ENCODE measurements at places on chromosomes 16 and 17.

DNA sequence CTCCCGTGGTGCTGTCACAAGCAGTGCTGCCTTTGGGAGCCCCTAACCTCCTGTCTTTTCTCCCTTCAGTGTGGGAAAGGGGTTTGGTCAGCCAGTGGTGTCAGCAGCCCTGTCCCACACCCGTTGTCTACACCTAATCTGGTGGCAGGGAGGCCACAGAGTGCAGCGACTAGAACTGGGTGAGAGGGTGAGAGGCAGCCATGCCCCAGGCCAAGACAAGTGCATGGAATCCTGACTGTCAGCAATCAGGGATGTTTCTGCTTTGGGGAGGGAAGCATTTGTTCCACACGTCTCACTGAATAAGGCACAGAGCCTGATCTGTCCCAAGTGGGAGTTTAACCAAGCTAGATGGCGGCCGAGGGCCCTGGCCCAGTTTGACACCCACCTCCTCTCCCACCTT is 1.4 kb upstream of the ZNF267 start:
- DNase-seq = no peak

DNA sequence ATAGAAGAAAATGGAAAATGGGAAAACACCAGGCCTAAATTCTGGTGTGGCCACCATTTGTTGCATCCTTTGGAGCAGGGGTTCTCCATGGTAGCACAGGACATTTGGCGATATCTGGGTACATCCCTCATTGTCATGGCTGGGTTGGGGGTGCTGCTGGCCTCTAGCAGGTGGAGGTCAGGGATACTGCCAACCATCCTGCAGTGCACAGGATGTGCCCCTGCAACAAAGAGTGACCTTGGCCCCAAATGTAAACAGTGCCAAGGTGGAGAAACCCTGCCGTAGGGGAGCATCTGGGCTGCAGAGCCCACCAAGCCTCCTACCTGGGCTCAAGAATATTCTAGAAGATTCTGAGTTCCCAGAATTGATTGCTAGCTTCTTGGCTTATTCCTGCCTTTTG is 27.5 kb downstream of the NKD1 start:
- no peak for DNase-seq

DNA sequence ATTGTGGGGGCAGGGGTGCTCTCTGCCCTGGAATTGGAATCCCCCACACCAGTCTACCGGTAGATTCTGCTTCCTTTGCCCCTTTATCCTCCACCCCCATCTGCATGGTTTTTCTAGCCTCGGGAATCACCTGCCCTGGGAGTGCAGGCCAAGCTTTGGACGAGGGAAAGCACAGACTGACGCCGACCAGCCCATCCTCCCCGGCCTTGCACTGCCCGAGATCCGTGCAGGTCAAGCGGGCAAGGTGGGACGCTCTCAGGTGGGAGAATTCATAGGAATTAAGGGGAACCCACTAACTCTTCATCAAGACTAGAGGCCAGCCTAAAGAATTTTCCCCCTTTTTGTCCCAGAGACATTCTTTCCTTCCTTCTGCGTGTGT is 9.9 kb upstream of the HOXB13 start:
- DNase-seq = no peak

DNA sequence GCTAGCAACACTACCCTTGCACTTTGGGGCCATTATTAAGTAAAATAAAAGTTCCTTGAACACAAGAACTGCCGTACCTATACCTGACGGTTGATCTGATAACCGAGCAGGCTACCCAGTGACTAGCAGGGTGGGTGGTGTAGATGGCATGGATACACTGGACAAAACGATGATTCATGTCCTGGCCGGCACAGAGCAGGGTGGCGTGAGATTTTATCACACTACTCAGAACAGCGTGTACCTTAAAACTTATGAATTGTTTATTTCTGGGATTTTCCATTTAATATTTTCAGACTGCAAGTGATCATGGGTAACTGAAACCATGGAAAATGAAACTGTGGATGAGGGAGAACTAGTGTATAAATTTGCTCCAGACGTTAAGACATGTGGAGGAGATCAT is 41.0 kb upstream of the MSI2 start:
- DNase-seq = no peak

GRCh38 chr17:7133424-7133823 is 18.8 kb upstream of the ASGR2 start:
- no peak for DNase-seq

DNA sequence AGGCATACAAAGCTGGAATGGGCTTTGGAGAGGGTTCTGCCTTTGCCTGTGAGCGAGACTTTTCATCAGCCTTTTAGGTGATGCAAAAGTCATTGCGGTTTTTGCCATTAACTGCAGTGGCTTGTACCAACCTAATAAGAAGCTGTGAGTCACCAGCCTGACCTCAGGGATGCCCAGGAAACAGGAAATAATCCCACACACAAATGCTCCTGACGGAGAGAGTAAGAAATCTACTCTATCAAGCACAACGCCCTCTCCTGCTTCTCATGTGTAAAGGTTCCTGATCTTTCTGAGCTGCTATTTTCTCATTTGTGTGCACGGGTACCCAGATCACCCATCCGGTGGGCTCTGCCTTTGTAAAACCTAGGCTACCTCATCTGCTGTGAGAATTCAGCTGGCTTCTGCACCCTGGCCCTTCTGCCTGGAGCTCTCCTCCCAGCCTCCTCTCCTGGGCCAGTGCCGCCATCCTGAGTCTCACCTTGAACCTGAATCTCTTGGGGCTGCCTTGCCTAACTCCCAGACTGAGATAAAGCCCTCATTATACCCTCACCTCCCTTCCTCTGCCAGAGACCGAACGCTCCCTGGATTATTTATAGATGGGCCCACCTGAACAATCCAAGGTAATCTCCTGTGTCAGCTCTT is 299.7 kb downstream of the C16orf95 start:
- DNase-seq = no peak
